ENCODE measurements at places on chromosomes 7 and 10. TPM values are rescaled to one million over a fixed set of nuclear protein-coding genes. Genes with fewer than 3 reads are reported as not detected.
A peak's percentile ranks its signal among the peaks of the same experiment; 100 is the strongest.

GRCh38 chr7:128200376-128200775, 40.7 kb upstream of the LEP start:
- H3K4me3 ChIP-seq: no peak overlapping the region
- DNase-seq: no peak
- H3K4me1 ChIP-seq: peaks cover 6% of the 10 kb centered on the region
- H3K36me3 ChIP-seq: no peaks in the 10 kb centered on the region

DNA sequence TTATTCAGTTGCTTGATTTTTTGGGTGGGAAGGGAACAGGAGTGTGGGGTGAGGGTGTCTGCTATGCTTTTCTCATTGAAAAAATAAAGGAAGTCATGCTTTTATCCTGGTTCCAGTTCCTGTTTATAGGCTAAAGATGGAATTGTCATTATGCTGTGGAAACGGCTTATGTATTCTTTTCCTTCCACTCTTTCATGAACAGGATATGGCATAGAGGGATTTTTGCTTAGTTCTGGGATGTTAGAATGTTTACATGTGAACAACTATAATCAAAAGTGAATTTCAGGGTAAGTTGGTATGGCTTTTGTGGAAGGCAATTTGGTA, 35.9 kb upstream of the PTPN12 start:
- no peaks in the 10 kb centered on the region for H3K27me3 ChIP-seq
- no peak overlapping the region for H3K27ac ChIP-seq
- DNase-seq: no peak
- no peaks in the 10 kb centered on the region for H3K4me1 ChIP-seq
- no peak overlapping the region for H3K4me3 ChIP-seq

DNA sequence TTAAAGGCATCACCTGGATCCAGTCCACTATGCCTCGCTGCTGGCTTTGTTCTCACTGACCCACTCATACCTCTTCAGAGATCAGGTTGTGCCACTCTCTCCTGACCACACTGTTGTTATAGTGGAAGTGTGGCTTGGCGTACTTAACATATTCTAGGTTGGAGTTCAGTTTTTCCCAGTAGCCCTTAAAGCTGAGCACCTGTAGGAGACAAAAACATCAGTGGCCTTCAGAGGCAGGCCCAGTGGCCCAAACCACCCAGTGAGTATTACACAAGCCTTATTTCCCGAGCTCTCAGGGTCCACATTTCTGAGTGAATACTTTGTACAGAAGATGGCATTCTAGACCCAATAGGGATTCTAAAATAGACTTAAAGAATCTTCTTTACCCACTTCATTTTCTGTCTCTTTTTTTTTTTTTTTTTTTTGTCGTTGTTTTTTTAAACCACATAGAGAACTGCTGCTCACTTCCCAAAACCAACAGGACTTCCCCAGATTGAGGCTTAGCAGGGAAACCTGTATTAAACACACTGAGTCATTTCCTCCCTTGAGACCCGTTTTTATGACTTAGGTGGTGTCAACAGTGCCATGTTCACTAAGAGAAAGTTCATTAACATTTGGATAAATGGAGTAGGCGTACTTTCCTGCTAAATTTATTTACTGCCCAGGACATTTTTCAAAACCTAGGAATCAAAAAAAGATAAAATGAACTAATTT, 85.8 kb downstream of the GSAP start:
- H3K4me1 ChIP-seq: no peaks in the 10 kb centered on the region
- no peaks in the 10 kb centered on the region for H3K27me3 ChIP-seq
- H3K36me3 ChIP-seq: no peaks in the 10 kb centered on the region
- H3K27ac ChIP-seq: no peak overlapping the region
- DNase-seq: no peak
- no peak overlapping the region for H3K4me3 ChIP-seq

The HYAL4 gene
- total RNA-seq: not detected

DNA sequence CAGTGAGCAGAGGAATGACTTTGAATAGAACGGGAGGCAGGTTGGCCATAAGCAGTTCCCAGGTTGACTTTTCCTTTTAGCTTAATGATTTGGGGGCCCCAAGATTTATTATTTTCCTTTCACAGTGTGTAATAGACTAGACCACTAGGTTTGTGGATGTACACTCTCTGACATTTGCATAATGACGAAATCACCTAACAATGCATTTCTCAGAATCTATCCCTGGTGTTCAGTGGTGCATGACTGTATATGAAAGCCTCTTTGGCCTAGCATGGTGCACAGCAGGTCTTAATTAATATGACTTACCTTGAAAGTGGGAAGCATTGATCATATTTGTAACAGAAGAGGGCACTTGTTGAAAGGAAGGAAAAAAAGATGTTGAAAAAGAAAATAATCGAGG, 761.9 kb downstream of the TYW1 start:
- DNase-seq: no peak
- no peak overlapping the region for H3K4me3 ChIP-seq
- no peak overlapping the region for H3K27ac ChIP-seq
- H3K4me1 ChIP-seq: peaks cover 10% of the 10 kb centered on the region
- no peaks in the 10 kb centered on the region for H3K27me3 ChIP-seq

The TBC1D12 gene
- total RNA-seq: 8.0 TPM

DNA sequence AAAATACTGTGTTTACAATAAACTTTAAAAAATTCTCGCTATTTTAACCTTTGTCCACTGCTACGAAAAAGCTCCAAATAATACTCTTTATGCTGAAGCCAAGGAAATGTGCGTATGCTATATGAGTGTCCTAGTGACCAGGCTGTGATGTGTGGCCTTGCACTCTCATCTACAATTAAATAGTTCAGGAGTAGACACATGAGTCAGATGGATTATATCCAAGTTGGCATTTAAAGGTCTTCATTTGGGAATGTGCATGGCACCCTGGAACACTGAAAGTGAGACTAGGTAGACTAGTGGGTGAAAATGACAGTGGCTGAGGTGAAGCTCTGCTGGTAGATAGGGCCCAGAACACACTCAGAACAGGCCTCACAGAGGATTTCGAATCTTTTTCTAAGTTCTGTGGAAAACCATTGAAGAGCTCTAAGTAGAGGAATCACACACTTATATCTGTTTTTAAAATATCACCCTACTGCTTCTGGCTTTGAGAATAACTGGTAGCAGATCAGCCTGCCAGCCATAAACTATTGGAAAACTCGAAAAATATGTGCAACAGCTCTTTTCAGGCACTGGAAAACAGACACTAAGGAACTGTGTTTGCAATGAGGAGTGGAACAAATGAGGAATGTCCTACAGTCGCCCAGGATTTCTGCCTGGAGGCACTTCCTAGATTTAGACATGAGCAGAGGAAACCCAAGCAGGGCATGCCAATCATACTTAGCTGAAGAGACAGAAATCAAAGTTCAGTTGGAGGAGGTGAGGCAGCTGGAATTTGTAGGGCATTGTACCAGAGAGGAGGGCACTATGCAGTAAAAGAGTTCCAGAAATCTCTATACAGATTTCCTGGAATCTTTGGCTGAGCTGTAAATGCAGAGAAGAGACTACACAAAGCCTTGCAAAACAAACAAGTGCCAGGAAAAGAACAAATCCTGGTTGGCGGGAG, 603.8 kb upstream of the LRRTM3 start:
- H3K27ac ChIP-seq: peak overlapping the region; percentile 89
- H3K36me3 ChIP-seq: no peaks in the 10 kb centered on the region
- no peak overlapping the region for H3K4me3 ChIP-seq
- DNase-seq: no peak

DNA sequence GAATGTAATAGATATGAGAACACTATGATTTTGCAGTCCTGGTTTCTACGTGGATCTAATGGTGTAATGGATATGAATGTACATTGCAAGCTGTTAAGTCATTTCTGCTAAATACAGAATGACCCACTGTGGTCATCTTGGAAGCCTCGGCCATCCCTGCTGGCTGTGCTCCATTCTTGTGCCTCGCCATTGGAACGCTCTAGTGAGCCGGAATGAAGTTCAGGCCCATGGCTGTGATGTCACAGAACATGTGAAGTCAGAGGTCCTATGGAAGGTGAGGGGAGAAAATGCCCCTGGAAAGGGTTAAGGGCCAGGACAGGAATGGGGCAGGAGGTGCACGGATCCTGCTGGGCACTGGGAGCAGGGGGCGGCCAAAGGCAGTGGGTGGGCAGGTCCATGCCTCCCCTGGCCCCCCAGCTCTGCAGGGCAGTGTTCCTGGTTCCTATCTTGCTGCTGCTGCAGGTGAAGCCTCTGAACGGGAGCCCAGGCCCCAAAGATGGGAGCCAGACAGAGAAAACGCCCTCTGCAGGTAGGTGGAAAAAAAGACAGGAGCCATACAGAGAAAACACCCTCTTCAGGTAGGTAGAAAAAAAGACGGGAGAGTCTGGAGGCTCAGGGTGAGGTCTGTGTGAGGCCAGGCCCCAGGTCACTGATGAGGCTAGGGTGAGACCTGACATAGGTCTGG, at the start of gene LLCFC1:
Gene LLCFC1 (plus strand): TSS at position 259 of the 685 bp plus-strand sequence. CDS start 138 bp downstream, at position 397.
- DNase-seq: no peak
- H3K27me3 ChIP-seq: peaks cover 23% of the 10 kb centered on the region
- H3K4me3 ChIP-seq: no peak within 1 kb of the TSS
- no peak within 1 kb of the TSS for H3K27ac ChIP-seq

The IL2RA gene
- not detected for total RNA-seq

- H3K4me3 ChIP-seq: no peak overlapping the region
- peaks cover 9% of the 10 kb centered on the region for H3K36me3 ChIP-seq
- H3K27ac ChIP-seq: no peak overlapping the region
- no peaks in the 10 kb centered on the region for H3K27me3 ChIP-seq
- DNase-seq: no peak
- H3K4me1 ChIP-seq: no peaks in the 10 kb centered on the region
These were observed 92.2 kb downstream of the ZNF248 start for GRCh38 chr10:37765216-37765615.

The BAMBI gene
- 35.4 TPM for total RNA-seq

- H3K4me1 ChIP-seq: peaks cover 1% of the 10 kb centered on the region
- no peak for DNase-seq
- H3K27me3 ChIP-seq: peaks cover 35% of the 10 kb centered on the region
- H3K27ac ChIP-seq: no peak overlapping the region
- H3K36me3 ChIP-seq: no peaks in the 10 kb centered on the region
These were observed 28.2 kb upstream of the ADCYAP1R1 start for GRCh38 chr7:31023877-31024276.

DNA sequence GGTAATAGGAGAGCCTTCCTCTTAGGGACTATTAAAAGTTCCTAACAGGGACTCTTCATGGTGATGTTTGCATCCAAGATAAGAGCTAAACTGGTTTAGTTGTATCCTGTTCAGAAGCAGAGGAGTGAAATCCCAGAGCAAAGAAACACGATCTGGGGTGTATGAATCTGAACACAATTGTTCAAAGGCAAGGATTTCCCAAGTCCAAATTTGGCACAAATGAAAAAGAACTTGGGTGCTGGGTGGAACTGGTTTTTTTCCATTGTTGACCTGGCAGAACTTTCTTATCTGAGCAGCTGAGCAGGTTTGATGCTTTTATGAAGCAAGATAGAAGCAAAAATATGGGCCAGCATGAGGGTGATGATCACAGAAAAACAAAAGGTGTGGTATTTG, 6.0 kb downstream of the AGFG2 start:
- no peaks in the 10 kb centered on the region for H3K27me3 ChIP-seq
- no peaks in the 10 kb centered on the region for H3K36me3 ChIP-seq
- DNase-seq: no peak

The MCM10 gene
- 20.2 TPM for total RNA-seq

DNA sequence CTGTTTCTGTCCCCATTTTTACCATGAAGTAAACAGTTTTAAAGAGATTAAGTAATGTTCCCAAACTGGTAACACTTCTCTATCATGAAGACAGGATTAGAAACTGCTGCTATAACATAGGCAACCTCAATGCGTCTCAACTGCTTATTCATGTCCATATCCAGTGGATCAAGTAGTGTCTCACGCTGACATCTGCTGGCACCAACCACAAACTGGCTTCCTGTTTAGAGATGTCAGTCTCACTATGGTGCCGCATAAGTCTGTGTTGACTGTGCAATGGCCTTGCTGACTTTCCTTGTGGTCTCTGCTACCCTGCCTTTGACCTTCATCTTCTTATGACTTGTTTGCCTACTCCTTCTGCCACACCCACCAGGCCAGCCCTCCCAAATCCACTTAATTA, 369.6 kb upstream of the DPP6 start:
- H3K27me3 ChIP-seq: no peaks in the 10 kb centered on the region
- no peak for DNase-seq
- H3K27ac ChIP-seq: no peak overlapping the region
- H3K36me3 ChIP-seq: no peaks in the 10 kb centered on the region
- H3K4me3 ChIP-seq: no peak overlapping the region

DNA sequence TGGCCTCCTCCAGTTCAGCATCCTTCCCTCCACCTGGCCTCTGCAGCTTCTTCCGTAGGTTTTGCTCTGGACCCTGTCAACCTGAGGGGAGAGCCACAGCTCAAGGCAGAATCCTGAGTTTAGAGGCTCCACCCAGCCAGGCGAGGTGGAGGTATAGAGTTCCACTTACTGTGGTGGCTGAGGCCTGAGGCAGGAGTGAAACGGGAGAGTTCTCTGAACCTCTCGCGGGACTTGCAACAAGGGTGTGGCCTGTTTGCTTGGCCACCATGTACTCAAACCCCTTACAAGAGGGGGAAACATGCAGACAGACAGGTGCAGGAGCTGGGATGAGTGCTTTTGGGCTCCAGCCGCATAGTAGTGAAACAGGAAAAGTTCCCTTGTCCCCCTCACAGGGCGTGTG, 154.0 kb upstream of the C7orf33 start:
- no peak overlapping the region for H3K4me3 ChIP-seq
- H3K27ac ChIP-seq: no peak overlapping the region
- DNase-seq: no peak
- peaks cover 15% of the 10 kb centered on the region for H3K4me1 ChIP-seq

The SFTPA1 gene
- 0.22 TPM for total RNA-seq

The CCDC146 gene
- 14.8 TPM for total RNA-seq

The TOMM7 gene
- 139 TPM for total RNA-seq

The ZDHHC4 gene
- total RNA-seq: 83.4 TPM

The GNGT1 gene
- total RNA-seq: not detected

The TUBB8 gene
- 0.77 TPM for total RNA-seq

- peaks cover 16% of the 10 kb centered on the region for H3K4me1 ChIP-seq
- no peak overlapping the region for H3K27ac ChIP-seq
- DNase-seq: no peak
- no peak overlapping the region for H3K4me3 ChIP-seq
- no peaks in the 10 kb centered on the region for H3K36me3 ChIP-seq
- no peaks in the 10 kb centered on the region for H3K27me3 ChIP-seq
These were observed 83.4 kb upstream of the SMNDC1 start for GRCh38 chr10:110387983-110388686.

DNA sequence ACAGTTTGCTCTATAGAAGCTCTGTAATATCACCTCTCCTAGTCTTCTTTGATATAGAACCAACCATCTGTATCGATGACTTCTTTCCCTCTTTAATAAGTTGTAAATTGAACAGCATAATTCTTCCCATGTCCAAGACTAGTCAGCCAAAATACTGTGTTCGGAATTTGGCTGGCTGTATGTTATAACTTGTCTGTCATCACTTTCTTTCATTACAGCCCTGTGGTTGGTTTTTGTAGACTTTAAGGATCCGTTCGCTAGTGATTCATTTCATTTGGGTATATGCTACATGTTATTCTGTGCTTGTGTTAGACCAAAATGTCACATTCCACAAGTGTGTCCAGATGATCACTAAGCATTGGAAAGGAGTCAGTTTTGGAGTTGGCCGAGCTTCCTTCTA, 155.4 kb upstream of the ITGB1 start:
- H3K36me3 ChIP-seq: no peaks in the 10 kb centered on the region
- H3K4me3 ChIP-seq: no peak overlapping the region
- no peaks in the 10 kb centered on the region for H3K27me3 ChIP-seq
- peaks cover 10% of the 10 kb centered on the region for H3K4me1 ChIP-seq
- no peak for DNase-seq

- H3K27ac ChIP-seq: no peak overlapping the region
- H3K27me3 ChIP-seq: peaks cover 13% of the 10 kb centered on the region
- no peak for DNase-seq
- H3K4me1 ChIP-seq: no peaks in the 10 kb centered on the region
These were observed 48.1 kb downstream of the DRGX start for GRCh38 chr10:49347827-49348226.

Data from progenitor cell of endocrine pancreas (in vitro differentiated cells).